ENCODE measurements at places on chromosomes 12 and 14.

DNA sequence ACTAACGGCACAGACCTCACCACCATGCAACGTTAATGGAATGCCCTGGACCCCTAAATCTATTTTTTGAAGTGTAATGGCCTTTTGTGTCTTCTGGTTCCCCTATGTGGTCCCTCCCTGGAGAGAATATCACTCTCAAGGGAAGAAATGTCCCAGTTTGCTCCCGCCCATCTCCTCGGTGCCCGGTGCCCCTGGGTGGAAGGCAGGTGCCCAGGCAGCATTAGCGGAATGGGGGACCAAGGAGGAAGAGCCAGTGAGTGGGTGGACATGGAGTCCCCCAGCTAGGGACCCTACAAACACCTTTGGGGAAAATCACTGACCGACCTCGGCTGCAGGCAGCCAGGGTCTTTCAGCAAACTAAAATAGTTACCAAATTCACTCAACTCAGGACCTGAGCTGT is 212.1 kb upstream of the RTL1 start:
- DNase-seq = no peak

DNA sequence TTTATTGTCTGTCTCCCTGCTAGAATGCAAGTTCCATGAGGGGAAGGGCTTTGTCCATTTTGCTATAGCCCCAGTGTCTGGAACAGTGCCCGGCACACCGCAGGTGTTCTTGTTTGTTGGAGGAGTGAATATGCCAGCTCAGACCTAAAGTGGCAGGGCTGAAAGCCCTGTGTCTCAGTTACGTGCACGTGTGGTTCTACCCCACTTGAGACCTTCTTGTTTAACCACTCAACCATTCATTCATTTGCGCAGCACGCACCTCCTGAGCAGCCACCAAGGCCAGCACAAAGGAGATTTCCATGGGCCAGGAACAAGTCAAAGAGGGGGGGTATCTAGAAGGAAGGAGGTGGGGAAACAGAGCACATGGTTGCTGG is 338.0 kb upstream of the FKBP4 start:
- no peak for DNase-seq

DNA sequence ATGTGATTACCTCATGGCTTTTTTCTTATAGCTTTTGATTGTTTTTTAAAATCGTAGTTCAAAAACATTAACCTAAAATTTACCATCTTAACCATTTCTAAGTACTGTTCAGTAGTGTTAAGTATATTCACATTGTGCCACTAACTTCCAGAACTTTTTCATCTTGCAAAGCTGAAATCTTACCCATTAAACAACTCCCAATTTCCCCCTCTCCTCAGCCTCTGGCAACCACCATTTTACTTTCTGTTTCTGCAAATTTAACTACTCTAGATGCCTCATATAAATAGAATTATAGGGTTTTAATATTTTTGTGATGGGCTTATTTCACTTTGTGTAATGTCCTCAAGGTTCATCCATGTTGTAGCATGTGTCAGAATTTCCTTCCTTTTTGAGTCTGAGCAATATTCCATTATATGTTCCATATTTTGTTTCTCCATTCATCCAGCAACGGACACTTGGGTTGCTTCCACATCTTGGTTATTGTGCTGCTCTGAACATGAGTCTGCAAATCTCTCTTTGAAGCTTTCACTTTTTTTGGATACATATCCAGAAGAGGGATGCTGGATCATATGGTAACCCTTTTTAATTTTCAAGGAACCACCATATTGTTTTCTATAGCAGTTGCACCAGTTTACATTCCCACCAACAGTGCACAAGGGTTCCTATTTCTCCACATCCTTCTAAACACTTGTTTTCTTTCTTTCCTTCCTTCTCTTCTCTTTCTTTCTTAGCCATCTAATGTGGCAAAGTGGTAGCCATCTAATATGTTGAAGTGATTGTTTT is 5.0 kb downstream of the HIF1A start:
- no peak for DNase-seq

DNA sequence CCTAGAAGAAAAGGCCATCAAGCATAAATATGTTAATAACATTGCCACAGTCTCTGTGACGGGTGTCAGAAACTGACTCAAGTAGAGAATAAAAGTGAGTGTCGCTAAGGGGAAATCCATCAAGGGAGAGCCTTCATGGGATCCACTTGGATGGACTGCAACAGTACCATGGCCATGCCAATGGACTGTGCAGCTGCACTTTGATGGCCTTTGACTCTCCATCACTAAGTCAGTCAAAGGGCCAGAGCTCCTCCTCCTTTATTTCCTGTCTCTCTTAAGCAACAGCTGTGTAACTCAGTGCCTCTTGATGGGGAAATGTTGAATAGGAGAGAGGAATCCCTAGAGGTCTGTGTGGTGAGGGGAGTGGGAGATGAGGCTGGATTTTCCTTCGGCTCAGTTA is 335.2 kb downstream of the BMP4 start:
- no peak for DNase-seq
